ENCODE measurements at places on chromosomes 1 and 21. TPM values are rescaled to one million over a fixed set of nuclear protein-coding genes. Genes with fewer than 3 reads are reported as not detected.

DNA sequence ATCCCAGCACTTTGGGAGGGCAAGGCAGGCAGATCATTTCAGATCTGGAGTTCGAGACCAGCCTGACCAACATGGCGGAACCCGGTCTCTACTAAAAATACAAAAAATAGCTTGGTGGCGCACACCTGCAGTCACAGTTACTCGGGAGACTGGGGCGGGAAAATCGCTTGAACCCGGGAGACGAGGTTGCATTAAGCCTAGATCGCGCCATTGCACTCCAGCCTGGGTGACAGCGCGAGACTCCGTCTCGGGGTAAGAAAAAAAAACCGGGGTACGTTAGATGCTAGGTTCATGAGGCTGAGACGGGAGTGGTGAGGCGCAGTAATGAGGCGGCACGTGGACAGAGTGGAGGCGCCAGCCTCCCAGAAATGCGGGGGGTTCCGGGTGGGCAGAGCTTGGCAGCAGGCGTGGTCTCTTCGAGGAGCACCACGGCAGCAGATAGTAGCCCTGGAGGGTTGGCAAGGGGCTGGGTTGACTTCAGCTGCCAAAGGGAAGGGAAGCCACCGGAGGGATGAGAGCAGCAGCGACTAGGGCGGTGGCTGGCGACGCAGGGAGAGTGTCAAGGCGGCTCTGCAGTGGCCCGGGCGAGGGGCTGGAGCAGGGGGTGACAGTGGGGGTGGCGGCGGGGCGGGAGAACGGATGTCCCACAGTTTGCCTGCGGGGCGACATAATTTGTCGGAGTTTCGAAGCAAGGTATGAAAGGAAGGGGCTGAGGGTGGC, 832 bp downstream of the MRPL20 start:
- no peak for DNase-seq

- no peak for DNase-seq
Observed at GRCh38 chr1:17572264-17572985, 32.9 kb downstream of the ARHGEF10L start.

DNA sequence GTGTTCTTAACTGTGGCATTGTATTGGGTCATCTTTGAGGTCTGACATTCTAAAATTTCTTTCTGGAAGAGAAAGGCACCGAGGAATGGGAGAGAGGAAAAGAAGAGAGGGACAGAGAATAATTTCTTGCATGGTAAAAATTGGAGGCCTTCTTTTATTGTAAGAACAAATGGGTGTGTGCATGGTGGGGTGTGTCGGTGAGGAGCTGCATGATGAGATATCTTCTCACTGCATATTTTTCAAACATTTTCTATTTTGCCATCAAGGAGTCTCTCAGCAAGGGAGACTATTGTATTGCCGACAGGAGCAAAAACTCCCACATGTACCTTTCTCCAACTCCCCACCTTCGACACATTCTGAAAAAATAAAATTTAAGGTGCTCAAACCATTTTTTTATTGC, 6.5 kb upstream of the CTSE start:
- DNase-seq, result no peak

GRCh38 chr1:65114322-65114721, 33.7 kb upstream of the AK4 start:
- peak; percentile 37 for DNase-seq

- no peak for DNase-seq
Observed at GRCh38 chr1:40414331-40414730, 35.9 kb upstream of the ZFP69B start.

DNA sequence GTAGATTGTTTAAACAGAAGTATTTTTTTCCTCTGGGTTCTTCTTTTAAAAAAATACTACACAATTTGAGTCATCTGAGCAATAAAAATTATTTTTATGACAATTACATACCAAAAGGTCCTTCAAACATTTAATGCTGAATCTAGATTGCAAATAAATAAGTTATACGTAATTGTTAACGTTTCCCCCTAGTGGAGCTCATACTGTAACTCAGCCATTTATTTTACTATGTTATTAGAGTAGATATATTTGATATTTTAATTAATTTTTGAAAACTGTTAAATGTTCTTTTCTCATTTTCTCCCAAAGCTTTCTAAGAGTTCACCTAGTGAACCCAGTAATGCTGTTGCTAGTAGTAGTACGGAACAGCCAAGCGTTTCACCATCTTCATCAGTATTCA, 33.5 kb downstream of the ZMYM1 start:
- DNase-seq, result no peak

- DNase-seq, result no peak
Observed at GRCh38 chr1:235996048-235996785, 68.7 kb downstream of the NID1 start.

SPATA6 gene
- 11.9 TPM for total RNA-seq

DNA sequence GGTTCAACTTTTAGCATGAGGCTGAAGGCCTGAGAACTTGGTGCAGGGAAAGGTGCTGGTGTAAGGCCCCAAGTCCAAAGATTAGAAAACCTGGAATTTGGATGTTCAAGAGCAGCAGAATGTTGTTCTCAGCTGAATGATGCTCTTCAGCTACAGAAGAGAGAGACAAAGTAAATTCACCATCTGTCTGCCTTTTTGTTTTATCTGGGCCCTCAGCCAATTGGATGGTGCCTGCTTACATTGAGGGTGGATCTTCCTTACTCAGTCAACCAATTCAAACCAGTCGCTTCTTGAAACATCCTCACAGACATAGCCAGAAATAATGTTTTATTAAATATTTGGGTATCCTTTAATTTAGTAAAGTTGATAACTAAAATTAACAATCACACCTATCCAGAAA, 748.2 kb upstream of the ADAMTS5 start:
- DNase-seq, result no peak

Data from left lung (tissue), 14 donors.